Stimulated activated CD4-positive, alpha-beta T cell treated with anti-CD3 and anti-CD28 coated beads, Interleukin-12 subunit alpha, Interleukin-12 subunit beta, amount 100 ng/mL, for 24 hours (primary cell): ENCODE measurements at places on chromosomes 12 and 14.

GRCh38 chr12:48696626-48697025, 14.6 kb upstream of the KANSL2 start:
- no peak for DNase-seq

- no peak for DNase-seq
Observed at GRCh38 chr14:69316449-69317101, 56.6 kb downstream of the GALNT16 start.

GRCh38 chr12:127260999-127261398, 1006.0 kb upstream of the TMEM132C start:
- no peak for DNase-seq

- no peak for DNase-seq
Observed at GRCh38 chr12:89779090-89779489, 70.5 kb upstream of the ATP2B1 start.

DNA sequence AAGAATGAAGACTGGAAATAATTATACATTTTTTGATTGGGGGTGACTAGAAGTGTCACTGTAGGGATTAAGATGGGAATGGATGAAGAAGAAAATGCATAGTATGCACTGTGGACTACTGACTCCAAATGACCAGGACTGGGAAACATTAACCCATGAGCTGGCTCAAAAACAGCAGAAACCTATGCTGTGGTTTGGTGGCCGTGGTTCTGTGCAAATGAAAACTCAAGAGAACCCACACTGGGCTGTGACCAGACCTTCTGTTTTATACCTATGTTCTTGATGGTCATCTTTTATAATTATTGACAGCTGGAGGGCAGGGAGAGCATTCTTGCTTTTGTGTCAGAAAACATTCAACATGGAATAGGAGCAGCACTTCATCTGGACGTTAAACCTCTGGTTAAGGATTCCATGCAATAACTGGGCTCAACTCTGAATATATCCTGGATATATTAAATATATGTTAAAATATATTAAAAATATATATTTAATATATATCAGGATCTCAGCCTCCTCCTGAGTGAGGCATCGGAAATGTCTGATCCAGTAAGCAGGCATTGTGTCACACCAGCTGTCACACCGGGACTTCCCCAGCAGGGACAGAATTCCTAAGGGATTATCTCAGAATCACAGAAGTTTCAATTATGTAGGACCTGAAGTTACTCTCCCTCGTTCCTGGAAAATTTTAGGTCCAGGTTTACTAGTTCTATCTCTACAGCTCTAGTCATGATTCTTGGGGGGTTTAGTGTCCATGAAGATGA, 48.5 kb downstream of the BBS10 start:
- DNase-seq, result no peak

GRCh38 chr12:70627677-70628076, 9.6 kb downstream of the PTPRB start:
- DNase-seq, result no peak

GRCh38 chr14:73462815-73463214, 4.5 kb upstream of the NUMB start:
- DNase-seq, result no peak

GRCh38 chr12:57869927-57870318, 23.4 kb upstream of the CTDSP2 start:
- DNase-seq, result no peak
